ENCODE measurements at places on chromosomes 16 and 17.

GRCh38 chr16:27111486-27111885, 44.8 kb downstream of the C16orf82 start:
- DNase-seq, result no peak

DNA sequence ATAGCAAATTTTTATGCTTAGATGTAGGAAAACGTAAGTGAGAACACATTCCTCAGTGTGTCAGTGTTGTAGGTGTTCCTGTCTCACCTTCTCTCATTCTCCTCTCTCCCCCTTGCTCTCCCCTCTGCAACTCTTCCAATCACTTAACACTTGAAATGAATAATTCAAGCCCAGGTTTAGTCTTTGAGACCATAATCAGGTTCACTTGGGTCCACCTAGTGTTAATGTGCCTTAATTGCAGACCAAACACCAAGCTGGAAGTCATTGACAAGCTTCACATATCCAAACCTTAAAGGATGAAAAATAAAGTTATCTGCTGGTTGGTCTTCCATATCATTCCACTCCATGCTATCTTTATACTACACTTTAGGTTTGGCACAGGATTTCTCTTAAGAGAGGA, 37.0 kb downstream of the STXBP4 start:
- peak; percentile 35 for DNase-seq

DNA sequence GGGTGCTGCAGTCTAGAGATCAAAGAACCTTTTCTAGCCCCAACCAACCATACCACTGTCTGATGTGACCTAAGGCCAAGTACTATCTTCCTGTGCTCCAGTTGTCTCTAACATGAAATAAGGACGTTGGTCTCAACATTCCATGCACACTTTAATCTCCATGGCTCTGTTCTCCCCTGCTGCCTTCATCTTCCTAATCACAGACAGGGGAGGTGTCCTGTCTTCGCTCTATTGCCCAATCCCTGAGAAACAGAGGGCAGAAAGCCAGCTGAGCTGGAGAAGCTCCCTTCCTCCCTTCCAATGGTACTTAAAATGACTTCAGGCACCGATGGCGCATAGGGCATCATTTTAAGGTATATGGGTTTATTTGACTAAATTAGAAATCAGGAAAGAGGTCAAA, 148.9 kb upstream of the GNAO1 start:
- no peak for DNase-seq

DNA sequence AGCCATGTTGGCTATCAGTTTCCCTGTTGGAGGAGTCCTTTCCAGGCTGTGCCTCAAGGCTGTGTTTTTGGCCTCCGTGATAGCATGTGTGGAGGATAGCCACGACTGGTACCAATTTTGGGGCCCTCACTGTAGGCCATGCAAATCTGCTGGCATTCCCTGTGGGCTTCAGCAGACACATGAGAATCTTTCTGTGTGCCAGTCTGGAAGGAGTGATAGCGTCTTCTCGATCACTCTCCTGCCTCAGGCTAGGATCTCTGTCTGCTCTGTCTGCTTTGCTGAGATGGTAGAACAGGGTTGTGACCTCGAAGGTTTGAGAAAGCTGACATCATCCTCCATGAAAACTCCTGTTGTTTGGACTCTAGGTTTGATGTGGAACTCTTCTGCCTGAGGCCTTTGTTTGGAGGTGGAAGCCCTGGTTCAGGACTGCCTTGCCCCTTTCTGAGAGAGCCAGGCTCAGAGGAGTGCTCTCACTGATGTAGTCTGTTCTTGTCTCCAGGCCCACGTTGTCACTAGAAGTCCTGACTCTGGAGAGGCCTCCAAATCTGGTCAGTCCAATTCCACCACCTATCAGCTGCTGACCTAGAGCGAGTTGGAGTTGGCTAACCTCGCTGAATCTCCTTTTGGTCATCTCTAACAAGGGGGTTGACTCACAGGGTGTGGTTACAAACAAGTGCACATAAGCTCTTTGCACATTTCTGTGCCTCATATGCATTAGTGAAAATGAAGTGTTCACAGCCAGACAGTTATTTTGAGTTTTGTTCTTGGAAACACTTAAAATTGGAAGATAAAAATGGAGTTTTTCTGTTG, 12.1 kb upstream of the EDC4 start:
- peak; percentile 89 for DNase-seq

DNA sequence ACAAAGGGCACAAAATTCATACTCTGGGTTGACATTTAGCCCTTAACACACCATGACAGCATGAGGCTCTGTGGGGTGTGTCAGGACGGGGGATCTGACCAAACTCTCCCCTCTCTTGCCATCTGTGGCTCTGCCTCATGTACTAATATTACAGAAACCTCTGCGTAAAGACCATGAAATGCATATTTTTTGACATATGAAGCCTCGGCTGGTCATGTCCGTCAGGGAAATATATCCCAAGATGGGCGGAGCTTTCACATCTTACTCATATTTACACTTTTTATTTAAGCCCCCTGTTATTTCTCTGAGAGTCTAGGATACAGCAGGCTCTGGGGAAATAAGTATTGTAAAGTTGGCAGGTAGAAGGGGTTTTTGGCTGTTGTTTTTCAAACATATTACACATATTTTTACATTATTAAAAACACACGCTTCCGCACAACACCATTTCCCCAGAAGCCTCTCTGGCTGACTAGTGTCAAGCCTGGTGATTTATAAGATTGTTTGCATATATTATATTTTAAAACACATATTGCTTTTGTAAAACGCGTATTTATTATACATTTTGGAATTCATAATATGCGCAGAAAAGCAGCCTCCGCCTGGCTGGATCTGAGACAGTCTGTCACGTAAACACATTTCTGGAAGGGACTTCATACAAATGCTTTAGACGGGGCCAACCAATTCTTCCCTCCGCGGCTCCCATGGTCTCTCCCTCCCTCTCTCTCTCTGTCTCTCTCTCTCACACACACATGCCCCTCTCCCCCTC, 237.7 kb upstream of the ZFHX3 start:
- DNase-seq, result no peak

DNA sequence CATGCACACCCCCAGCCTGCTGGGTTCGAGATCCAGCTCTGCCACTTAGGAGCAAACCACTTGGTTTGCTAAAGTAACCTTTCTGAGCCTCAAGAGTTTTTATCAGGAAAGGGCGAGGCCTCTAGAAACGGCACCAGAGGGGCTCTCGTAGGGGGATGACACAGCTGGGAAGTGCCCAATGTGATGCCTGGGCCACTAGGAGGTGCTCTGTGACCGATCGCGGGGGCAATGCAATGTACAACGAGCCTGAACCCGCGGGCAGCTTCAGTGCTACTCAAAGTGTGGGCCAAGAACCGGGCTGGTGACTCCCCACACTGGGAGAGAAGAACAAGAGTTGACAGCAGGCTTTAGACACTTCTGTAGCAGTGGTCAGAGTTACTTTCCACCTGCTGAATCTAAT, 9.4 kb downstream of the C16orf89 start:
- peak; percentile 29 for DNase-seq

GRCh38 chr16:87635541-87636049, 33.3 kb downstream of the JPH3 start:
- peak; percentile 21 for DNase-seq

GRCh38 chr17:73151916-73152632, 12.7 kb upstream of the SSTR2 start:
- no peak for DNase-seq

DNA sequence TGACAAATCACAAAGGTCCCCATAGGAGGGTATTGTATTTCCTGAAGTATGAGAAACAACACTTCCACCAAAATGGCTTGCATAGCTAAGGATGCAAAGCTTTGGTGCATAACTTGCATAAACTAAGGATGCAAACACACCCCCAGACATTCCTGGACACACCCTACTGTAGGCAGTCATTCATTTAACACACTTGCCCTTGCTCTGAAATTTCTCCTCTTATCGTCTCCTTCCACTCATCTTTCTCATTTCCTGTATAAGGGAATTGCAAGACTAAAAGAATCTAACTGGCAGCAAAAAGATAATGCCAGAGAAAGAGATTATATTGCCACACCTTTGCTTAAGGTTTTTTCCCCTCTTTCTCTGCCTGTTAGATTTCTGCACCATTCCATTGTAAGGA, 28.3 kb downstream of the CHD9 start:
- peak; percentile 75 for DNase-seq

- no peak for DNase-seq
These were observed 43.6 kb downstream of the TBC1D16 start for GRCh38 chr17:79991924-79992648.

GRCh38 chr16:28053461-28053860, 10.1 kb downstream of the GSG1L start:
- no peak for DNase-seq

- no peak for DNase-seq
These were observed 19.8 kb upstream of the G6PC1 start for GRCh38 chr17:42880776-42881310.

DNA sequence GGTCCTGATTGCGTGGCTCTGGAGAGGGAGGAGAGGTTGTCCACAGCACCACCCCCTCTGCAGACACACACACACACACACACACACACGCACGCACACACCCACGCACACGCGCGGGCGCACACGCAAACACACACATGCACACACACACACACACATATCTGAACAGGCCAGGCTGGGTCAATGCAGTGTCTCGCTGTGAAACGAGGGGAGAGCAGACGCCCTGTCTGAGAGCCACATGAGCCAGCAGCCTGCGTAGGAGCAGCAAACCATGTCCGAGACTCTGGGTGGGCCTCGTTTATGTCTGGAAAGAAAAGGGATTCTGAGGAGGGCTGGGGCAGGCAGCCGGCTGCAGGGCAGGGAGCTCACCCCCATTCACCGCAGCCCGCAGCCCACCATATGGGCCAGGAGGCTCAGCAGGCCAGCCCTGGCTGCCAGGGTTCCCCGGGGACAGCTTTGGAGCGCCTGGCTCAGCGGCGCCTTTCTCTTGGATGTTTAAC, 93.3 kb upstream of the TNRC6C start:
- DNase-seq, result no peak

DNA sequence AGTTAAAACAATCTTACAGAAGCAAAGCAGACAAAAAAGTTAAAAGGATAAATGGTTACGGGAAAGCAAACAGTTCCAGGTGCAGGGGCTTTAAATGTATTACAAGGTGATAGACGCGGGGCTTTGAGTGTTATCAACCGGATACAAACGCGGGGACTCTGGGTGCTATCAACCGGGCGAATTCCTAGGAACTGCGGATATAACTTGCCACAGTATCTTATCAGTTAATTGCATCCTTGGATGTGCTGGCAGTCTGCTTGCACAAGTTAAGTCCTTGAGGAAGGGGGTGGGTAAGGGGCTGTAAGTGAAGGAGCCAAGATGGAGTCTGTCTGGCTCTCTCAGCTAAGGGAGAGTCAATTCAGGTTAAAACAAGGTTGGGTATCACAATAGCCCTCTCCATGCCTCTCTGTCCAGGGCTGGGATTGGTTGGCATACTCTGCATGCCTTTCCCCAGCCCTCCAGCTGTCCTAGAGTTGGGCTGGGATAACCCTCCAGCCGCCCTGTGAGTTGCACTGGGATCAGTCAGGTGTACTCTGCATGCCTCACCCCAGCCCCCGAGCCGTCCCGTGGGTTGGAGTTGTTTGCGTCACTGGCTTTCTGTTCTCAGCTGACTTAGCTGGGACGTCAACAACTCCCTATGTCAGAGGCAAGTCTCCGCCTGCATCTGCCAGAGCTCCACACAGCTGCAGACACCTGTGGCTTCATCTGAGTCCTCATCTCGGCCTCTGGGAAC, 40.9 kb downstream of the TMEM235 start:
- DNase-seq, result peak; percentile 96

GRCh38 chr17:38322156-38322779, 21.5 kb downstream of the GPR179 start:
- DNase-seq, result peak; percentile 32

GRCh38 chr16:79691007-79691406, 90.5 kb upstream of the MAF start:
- DNase-seq, result no peak

DNA sequence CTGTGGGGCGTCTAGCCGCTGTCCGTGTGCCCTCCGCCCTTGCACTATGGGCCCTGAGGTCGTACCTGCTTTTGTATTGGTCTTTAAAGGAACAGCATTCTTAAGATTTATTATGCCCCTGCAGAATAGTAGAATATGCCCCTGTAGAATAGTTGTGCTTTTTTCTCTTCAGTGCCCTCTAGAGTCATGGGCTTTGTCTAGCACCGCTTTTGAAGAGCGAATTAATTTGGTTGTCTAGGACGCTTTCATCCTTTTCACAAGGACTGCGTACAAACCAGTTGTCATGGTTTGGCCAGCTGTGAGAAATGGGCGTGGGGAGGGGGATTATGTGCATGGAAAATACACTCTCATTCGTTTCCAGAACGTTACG, 621 bp downstream of the CEP95 start:
- peak; percentile 69 for DNase-seq

GRCh38 chr17:40347319-40348135, 17.0 kb downstream of the GJD3 start:
- no peak for DNase-seq

DNA sequence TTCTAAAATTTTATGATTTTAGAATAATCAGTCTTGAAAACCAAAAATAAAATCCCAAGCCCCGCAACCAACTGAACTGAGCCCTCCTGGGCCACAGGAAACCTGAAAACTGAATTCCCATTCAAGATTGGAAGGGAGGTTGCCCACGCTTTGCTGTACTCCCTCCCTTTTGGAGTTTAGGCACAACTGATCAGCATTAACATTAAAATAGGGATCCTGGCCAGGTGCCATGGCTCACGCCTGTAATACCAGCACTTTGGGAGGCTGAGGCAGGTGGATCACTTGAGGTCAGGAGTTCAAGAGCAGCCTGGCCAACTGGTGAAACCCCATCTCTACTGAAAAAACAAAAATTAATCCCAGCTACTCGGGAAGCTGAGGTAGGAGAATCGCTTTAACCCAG, 52.7 kb upstream of the NETO2 start:
- no peak for DNase-seq

DNA sequence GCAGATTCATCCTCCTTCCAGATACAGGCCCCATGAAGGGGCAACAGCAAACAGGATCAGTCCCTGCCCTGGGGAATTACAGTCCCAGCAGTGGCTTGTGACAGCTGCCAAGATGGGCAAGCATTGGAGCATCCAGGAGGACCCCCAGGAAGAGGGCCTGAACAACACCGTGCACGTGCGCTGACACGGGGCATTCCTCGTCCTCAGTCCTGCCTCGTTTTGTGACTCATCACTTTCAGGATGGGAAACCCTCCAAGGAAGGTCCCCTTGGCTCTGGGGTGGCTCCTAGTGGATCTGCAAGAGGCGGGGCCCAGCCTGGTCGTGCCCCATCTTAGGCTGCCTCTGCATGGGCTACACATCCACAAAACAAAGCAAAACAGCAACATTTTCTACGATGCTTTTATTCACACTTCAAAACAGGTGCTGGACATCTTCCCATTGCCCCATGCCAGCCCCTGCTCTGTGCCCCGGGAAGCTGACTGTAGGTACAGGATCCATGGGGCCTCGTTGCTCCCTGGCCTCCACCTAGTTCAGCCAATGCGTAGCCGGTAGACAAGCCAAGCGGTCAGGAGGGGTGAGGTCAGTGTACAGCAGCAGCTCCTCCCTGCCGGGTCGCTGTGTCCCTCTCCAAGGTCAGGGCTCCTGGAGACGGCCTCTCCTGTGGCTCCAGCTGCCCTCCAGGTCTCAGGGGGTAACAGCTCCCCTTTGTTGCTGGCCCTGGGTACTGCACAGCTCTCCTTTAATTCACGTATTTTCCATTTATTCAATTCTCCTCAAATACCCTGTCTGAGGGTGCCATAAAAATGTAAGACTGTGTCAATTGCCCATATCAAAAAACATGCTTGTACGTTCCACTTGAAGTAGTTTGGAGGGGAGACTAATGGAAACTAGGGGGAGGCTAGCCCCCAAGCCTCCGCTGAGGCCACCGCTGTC, 32.2 kb downstream of the ACTG1 start:
- DNase-seq, result peak; percentile 30
